ENCODE measurements at places on chromosomes 16 and 17.

- DNase-seq: no peak
Measured at GRCh38 chr16:22308824-22309520, 11.8 kb downstream of the POLR3E start.

DNA sequence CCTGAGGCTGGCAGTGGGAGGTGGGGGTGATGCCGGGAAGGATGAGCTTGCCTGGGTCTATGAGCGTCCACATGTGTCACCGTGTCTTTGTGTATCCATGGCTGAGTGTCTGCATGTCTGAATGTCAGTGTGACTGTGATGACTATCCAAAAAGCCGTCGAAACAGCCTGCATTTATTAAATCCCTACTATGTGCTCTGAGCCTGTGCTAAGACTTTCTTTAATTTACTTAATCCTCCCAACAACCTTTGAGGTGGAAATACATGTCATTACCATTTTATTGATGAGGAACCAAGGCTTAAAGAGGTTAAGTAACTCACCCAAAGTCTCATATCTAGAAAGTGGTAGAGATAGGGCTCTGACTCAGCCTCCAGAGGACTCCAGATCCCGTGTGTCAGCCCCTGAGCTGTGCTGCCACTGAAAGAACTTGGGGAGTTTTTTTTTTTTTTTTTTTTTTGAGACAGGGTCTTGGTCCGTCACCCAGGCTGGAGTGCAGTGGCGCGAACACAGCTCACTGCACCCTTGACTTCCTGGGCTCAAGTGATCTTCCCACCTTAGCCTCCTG is 20.0 kb downstream of the ARHGAP23 start:
- DNase-seq: no peak

- DNase-seq: no peak
Measured at GRCh38 chr16:11966173-11966572, 1.2 kb downstream of the TNFRSF17 start.

DNA sequence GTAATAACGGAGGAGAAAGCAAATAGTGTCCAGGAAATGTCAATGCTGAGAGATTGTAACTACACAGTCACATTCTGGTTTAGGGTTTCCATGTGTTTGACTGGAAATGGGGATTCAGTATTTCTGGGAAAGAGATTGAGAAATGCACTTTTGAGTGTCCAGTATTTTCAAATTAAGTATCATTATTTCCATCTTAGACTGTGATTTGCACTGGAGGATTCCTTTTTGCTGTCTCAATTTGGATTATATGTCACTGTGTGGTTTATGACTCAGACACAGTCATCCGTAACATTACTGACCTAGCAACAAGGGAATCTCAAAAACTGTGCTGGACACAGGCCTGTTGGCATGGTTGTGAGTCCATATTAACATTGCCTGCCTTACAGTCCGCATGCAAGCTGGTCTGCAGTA is 681.4 kb downstream of the CDH11 start:
- DNase-seq: no peak

DNA sequence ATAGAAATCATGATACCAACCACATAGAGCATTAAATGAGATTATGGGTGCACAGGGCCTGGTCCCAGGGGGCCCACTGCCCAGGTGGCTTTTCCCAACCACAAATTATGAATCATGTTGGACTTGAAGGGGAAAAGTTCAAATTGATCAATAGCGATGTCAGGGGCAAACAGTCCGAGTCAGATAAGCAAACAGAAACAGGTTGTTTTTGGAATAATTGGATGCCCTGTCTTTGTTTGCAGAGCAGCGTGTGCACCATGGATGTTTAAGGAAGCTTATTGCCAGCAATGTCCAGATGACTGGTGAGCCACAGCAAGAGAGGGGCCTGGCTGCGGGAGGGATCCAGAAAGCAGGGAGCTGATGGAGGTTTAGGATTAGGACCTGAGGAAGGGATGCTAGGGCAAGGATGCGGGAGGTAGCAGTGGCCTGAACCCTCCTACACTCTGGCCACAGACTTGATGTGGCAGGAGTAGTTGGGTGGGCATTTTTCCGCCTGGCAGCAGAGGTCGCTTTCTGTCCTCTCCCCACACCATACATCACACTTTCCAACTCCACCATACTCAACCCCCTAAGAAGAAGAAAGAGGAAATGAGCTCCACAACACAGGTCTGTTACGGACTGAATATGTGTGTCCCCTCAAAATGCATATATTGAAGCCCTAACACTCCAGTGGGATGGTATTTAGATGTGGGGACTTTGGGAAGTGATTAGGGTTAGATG is 266.4 kb upstream of the RPL38 start:
- DNase-seq: no peak

DNA sequence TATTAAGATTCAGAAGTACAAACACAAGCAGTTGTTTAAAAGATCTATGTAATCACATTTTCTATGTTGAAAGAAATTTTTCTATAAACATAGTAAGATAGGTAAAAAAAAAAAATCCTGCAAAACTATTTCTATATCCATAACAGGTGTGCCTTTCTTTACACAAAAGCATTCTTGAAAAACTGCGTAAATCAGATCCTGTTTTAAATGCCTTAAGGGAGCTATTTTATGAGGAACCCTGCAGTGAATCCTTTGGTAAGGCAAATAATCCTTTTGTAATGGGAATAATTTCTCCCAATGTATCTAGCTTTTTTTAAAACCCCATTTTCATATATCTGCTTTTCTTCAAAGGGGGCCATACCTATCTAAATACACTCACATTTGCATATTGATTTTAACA is 157.3 kb downstream of the AATF start:
- DNase-seq: no peak

DNA sequence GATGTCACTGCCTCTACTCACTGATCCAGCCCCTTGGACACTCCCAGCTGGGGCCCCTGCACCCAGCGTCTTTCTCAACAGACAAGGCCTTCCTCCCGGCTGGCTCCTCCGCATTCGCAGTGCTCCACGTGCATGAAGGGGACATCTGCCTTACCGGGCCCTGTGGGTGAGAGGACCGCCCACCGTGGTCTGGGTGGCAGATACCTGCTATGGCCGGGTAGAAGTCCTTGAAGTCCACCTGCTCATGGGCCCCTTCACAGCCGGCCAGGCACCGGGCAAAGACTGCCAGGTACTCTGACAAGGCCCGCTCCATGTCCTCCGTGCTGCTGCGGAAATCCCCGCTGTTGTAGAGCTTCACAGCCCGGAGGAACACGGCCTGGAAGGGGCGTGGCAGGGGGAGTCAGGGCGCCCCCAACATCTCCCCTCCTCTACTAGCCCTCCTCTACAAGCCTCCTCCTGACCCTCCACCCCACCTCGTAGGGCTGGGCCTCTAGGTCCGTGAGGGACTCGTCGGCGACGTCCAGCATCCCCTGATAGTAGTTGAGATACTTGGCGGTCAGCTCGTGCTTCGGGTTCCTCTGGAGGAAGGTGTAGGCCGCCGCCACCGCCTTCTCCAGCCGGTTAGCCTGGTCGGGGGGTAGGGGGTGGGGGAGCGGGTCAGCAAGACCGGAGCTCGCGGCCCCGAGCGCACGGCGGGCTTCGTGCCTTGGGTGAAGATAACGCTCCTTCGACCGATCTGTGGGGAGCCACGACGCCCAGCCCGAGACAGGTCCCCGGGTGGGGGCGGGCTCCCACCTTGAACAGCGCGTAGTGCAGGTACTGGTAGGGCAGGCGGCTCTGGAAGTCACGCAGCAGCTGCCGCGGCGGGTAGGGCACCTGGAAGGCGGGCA is 845 bp downstream of the P3H4 start:
- no peak for DNase-seq

GRCh38 chr17:83127431-83128160 is 48.2 kb downstream of the METRNL start:
- DNase-seq: no peak

GRCh38 chr17:81049372-81049911 is 14.5 kb downstream of the BAIAP2 start:
- no peak for DNase-seq

DNA sequence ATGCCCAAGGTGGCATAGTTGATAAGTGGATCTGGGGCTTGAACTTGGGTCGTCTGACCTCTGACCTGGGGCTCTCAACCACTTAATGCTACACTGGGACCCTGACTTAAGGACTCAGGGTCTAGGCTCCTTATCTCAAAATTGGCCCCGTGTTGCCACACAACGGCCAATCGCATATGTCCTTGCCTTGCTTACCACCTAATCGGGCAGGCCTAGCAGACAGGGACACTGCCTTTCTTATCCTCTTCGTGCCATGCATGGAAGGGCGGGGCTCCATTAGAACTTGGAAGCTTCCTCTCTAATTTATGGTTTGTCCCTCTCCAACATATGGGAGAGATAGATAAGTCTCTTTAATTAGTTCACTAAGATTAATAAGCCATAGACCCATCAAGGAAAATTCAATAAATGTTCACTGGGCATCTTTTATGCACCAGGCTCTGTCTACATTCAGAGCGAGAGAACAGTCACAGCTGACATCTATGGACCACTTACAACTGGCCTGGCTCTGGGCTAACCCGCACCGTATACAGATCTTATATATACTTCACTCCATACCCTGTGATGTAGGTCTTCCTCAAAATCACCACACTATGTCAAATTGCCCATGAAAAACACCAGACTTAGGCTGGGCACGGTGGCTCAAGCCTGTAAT is 35.1 kb downstream of the CDH1 start:
- DNase-seq: no peak

- DNase-seq: no peak
Measured at GRCh38 chr17:76198702-76199101, 41.6 kb downstream of the RNF157 start.

DNA sequence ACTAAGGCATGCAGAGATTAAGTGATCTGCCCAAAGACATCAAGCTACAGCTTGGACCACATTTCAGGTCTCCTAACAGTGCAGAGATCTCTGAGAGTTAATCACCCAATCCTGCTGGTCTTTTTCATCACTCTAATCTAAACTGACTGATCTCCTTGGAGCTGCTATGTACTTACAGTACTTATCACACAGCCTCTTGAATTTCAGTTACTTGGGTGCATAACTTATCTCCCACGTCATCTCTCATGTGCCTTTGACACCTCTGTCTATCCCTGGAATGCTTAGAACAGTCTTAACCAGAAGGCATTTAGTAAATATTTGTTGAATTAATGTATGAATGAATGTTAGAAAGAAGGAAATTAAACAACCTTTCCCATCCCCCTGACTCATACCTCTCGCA is 139.0 kb downstream of the SNX11 start:
- DNase-seq: no peak

- no peak for DNase-seq
Measured at GRCh38 chr17:50360486-50361115, 12.4 kb downstream of the MRPL27 start.

DNA sequence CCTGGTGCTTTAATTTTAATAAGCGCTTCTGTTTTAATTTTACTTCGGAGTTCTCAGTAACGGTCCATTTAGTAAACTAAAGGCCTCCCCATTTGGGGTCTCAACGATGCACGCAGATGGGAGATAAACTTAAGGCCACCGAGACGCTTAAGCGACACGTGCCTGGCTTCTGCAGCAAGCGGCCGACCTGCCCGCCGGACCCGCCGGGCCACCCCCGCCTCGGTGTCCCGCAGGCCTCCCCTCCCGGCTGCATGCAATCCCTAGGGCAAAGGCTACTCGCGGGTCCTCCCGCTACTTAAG is 592 bp downstream of the GCSH start:
- no peak for DNase-seq

GRCh38 chr17:16947470-16947869 is 24.4 kb downstream of the TNFRSF13B start:
- no peak for DNase-seq

DNA sequence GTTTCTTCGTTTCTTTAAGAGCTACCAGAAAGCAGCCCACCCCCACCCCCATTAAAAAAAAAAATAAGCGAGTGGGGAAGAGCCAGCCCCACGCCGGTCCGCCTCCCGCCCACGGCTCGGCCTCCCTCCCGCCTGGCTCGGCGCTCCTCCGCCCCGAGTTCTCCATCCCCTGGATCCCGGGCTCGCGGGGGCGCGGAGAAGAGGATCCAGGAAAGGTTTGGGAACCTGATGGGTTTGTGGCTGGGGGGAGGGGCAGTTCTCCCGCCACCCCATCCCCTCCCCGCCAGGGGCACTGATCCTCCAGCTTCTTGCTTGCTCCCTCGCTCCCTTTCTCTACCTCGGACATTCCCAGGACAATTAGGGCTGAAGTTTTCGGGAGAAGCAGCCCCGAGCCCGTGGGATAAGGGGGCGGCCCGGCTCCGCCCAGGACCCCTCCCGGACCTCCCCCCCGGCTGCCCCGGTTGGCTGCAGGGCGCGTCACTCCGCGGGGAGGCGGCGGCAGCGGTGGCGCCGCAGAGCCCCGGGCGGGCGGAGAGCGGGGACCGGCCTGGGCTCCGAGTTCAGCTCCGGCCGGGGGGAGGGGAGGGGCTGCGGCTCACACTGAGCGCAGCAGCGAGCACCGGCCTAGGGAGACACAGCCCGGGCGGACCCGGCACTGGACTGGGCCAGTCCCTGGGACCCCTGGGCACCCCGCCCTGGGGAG is 1.0 kb upstream of the SALL1 start:
- DNase-seq: no peak

DNA sequence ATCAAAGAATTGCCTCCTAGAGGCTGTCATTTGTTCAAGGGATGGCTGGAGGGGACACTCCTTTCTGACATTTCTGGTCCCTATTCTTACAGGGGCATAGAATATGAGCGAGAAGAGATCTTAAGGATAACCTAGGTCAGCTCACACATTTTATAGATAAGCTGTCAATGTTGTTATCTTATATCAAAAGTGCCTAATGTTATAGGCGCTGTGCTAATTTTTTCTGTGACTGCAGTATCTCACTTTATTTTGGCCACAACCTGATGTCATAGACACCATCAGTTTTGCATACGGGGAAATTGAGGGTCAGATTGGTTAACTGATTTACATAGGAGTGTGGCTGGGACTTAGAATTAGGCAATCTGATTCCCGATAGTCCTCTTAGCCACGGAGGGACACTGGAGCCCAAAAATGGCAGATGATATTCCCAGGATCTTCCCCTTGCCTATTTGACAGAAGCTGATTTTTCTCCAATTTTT is 1.2 kb downstream of the CPD start:
- no peak for DNase-seq

DNA sequence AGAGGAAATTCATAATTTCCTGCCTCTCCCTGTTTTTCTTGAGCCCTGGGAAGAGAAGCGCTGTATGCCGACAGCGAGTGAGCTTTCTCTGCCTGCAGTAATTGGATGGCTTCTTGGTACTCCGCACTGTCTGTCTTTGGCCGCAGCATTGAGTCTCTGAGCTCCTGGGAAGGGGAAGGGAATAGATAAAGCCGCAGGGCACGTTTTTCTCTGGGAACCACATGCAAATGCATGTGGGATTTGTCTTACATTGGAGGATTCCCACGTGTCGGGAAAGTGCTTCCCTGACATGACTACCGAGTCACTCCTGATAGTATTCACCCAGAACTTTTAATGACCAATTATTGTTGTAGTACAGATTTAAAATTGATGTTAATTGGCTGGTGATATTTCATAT is 385.9 kb downstream of the CPPED1 start:
- DNase-seq: no peak

DNA sequence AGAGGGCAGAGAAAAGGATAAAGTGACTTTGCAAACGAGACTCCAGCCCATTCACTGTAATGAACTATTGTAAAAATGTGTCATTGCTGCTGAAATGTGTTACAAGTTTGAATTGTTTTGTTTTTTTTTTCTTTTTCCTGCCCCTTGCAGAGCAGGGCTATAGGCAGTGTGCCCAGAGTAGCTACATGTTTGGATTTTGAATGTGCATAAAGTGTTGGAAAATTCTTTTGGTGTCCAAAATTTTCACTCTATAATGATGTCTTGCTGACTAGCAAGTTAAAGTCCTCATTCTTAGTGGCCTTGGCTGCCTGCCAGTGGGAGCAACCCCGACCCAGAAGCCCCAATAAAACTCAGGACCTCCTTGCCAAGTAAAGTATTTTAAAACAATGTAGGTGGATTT is 66.5 kb downstream of the IGF2BP1 start:
- no peak for DNase-seq

- no peak for DNase-seq
Measured at GRCh38 chr16:27129401-27129800, 62.7 kb downstream of the C16orf82 start.
